Stimulated activated CD4-positive, alpha-beta T cell treated with anti-CD3 and anti-CD28 coated beads, Interleukin-1b, Interleukin-23, amount 100 ng/mL, for 4 hours (primary cell): ENCODE measurements at places on chromosomes 5 and 9.

DNA sequence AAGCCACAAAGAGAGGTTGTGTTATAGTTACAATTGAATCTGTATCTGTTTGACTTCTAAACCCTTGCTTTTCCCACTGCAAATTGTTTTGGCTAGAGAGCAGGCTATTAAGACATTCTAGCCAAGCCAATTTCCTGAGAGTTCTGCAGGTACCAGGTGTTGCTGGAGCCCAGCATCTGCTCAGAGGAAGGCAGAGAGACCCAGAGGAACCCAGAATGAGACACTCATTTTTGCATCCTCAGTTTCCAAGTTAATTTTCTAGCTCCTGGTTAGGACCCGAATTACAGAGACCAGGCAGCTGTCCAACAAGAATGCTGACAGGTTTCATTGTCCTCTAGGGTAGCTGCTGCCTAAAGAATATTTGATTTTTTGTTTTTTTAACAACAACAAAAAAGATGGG is 266.2 kb downstream of the TRIM32 start:
- DNase-seq, result no peak

- no peak for DNase-seq
These were observed 1855.5 kb downstream of the MAT2B start for GRCh38 chr5:165360784-165361542.

GRCh38 chr9:104982543-104982942 is 54.6 kb upstream of the ABCA1 start:
- no peak for DNase-seq

- DNase-seq, result no peak
These were observed 497.0 kb upstream of the GRAMD2B start for GRCh38 chr5:125926172-125926571.

DNA sequence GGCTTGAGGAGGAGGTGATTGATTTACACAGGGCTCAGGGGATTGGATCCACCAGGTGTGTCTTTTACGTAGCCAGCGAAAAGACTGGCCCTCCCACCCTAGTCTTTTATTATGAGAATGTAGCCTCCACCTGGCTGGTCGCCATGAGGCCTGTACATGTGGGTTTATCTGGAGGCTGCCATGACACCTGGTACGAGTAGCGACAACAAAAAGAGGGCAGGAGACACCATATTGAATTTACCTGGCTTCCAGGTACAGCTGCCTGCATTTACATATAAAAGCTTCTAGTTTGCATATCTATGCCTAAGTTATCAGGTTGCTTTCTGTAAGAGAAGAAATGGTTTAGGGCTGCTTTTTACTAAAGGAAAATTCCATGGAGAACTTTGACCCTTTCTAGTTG is 1173.7 kb upstream of the SEMA6A start:
- no peak for DNase-seq

GRCh38 chr9:127523312-127523851 is 72.1 kb downstream of the LRSAM1 start:
- DNase-seq, result no peak

DNA sequence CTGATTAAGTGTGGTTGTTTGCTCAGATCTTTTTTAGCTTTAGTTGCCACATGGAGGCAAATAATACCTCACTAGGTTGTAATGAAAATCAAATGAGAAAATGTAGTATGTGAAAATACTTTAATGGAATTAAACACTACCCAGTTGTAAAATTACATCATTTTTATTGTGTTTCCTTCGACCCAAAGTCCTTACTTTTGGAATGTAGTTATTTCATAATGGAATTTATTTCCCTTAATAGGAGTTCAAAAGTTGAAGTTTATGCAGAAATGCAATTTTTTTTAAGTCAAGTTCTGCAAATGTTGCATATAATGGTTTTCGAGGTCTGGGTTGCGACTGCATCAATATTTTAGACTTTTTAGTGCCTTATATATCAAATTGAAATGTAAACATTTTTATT is 31.0 kb downstream of the TNPO1 start:
- no peak for DNase-seq

- DNase-seq, result no peak
These were observed 7.3 kb downstream of the QSOX2 start for GRCh38 chr9:136238342-136238732.

DNA sequence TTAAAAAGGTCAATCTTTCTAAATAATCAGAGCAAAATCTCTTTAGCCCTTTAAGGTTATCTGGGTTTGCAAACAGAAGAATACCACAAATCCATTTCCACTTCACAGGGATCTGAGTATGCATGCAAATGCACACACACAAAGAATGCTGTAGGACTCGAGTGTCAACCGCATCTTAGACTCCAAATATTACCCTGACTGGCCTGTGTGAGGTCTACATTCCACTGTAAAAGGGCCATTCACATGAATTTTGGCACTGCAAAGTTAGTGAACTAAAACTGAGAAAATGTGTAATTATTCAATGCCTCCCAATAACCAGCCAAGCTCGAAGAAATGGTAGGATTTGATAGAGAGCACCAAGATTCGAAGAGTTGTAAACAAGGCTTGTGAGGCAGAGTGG is 199.9 kb downstream of the AGTPBP1 start:
- DNase-seq, result no peak

DNA sequence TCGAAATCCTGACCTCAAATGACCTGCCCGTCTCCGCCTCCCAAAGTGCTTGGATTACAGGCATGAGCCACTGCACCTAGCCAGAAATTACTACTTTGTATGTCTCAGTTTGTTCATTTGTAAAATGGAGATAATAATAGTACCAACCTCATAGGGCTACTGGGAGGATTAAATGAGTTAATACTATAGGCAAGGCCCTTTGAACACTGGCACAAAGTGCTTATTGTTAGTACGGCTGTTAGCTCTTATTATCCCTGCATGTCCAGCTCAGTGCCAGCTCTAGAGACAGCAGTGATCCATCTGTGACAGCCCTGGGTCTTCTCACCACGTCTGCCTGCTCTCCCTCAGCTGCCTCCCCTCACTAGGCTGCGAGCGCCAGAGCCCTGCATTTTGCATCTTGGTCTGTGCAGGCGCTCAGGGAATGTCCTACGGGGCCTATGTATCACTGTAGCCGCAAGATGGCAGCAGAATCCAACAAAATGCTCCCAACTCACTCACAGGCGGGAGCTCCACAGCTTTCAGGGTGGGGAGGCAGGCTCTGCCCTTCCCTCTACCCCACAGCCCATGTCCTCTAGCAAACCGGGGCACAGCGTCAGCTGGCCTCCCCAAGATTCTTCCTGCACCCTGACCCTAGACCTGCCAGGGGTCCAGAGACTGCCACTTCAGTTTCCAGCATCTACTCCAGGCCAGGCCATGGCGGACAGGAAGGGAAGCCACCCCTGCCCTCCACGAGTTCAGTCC is 17.7 kb upstream of the AKNA start:
- peak; percentile 75 for DNase-seq

DNA sequence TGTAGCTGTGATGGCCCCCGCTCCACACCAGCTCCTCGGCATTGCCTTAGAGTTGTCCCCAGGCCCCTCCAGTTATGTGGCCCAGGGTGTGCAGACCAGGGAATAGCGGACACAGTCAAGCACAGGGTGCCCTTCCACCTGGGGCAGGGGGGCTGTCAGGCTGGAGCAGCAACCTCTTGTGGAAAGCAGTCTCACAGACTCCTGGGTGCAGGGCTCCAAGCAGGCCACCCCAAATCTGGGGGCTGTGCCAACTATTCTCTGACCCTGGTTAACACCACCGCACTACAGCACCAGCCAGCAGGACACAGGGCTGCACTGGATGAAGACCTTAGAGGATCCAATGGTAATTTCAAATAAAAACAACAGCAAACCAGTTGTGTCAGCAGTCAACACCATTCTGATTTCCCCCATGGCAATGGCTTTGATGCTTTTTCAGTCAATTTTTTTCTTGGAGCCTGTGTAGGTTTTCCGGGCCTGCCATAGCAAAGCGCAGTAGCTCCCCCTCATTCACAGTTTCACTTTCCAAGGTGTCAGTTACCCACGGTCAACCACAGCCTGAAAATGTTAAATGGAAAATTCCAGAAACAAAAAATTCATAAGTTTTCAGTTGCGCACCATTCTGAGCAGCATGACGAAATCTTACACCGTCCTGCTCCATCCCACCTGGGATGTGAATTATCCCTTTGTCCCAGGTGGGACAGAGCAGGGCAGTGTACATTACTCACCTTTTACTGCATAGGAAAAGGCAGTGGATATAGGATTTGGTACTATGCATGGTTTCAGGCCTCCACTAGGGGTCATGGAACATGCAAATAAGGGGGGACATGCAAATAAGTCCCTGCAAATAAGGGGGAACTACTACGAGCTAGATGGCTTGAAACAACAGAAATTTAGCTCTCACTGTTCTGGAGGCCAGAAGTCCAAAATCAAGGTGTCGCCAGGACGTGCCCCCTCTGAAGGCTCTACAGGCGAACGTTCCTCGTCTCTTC is 49.0 kb downstream of the C5orf15 start:
- DNase-seq, result no peak

GRCh38 chr9:130291474-130291873 is 25.9 kb downstream of the HMCN2 start:
- no peak for DNase-seq

DNA sequence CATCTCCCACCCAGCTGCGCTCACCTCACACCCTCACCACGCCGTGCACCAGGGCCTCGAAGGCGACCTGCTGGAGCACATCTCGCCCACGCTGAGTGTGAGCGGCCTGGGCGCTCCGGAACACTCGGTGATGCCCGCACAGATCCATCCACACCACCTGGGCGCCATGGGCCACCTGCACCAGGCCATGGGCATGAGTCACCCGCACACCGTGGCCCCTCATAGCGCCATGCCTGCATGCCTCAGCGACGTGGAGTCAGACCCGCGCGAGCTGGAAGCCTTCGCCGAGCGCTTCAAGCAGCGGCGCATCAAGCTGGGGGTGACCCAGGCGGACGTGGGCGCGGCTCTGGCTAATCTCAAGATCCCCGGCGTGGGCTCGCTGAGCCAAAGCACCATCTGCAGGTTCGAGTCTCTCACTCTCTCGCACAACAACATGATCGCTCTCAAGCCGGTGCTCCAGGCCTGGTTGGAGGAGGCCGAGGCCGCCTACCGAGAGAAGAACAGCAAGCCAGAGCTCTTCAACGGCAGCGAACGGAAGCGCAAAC is 1.1 kb downstream of the POU4F3 start:
- DNase-seq, result no peak

DNA sequence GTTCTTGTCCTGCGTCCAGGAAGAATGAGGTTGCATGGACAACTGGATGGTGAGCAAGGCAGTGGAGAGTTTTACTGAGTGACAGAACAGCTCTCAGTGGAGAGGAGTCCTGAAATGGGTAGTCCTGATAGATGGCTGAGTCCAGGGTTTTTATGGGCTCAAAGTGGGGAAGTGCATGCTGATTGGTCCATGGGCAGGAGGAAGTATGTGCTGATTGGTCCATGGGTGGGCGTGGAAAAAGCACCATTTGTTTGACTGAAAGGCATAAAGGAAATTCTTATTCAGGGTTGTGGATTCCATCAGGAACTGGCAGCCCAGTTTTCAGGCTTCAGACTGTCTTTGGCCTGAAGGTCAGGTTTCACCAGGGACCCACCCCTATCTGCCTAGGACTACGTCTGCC is 10.6 kb downstream of the FSD1L start:
- no peak for DNase-seq

DNA sequence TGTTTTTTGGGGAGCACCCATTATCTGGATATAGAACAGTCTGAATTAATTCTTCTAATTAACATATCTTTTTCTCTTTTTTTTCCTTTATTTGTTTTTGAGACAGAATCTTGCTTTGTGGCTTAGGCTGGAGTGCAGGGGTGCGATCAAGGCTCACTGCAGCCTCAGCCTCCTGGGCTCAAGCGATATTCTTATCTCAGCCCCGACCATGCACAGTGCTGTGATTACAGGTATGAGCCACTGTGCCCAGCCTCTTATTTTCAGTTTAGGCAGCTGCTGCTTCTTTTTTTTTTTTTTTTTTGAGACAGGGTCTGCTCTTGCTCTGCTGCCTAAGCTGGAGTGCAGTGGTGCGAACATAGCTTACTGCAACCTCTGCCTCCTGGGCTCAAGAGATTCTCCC is 20.2 kb downstream of the UBE2R2 start:
- no peak for DNase-seq

- no peak for DNase-seq
These were observed 282.7 kb downstream of the ENC1 start for GRCh38 chr5:74357827-74358226.

DNA sequence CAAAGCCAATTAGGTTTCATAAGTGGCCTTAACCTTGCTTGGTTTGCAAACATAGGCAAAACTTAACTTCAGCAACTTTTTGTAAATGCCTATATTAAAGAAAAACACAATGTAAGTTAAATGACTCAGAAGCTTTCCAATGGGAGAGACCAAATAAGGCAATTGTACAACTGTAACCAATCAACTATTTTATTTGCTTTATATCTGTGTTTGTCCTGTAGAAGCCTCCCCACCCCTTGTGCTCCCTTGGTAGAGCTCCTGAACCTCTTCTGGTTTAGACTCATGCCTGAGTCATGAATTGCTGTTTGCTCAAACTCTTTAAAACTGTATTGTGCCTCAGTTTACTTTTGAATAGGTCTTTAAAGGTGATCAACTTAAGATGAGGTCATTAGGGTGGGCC is 3.0 kb upstream of the C1QTNF3 start:
- no peak for DNase-seq

- no peak for DNase-seq
These were observed 228.3 kb upstream of the C9orf72 start for GRCh38 chr9:27801545-27801944.

- DNase-seq, result no peak
These were observed 147.2 kb downstream of the TMEM38B start for GRCh38 chr9:105841562-105841961.

DNA sequence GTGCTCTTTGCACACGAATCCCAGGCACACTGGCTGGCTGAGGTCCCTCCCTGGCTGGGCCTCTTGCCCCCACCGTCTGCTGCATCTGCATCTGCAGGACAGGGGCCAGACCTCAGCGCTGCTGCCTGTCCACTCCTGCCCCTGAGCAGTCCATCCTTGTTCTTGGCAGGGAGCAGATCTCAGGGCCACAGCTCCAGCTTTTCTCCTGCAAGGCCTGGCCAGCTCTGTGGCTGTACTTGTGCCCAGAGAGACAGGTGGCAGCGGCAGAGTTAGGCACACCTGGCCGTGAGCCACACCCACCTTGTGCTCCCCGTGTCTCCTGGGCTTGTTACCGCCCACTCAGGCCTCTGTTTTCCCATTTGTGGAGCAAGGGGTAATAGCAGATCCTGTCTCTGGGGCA is 13.9 kb downstream of the NEK6 start:
- DNase-seq, result no peak

- DNase-seq, result no peak
These were observed 28.1 kb downstream of the FAM114A2 start for GRCh38 chr5:154010660-154011059.

DNA sequence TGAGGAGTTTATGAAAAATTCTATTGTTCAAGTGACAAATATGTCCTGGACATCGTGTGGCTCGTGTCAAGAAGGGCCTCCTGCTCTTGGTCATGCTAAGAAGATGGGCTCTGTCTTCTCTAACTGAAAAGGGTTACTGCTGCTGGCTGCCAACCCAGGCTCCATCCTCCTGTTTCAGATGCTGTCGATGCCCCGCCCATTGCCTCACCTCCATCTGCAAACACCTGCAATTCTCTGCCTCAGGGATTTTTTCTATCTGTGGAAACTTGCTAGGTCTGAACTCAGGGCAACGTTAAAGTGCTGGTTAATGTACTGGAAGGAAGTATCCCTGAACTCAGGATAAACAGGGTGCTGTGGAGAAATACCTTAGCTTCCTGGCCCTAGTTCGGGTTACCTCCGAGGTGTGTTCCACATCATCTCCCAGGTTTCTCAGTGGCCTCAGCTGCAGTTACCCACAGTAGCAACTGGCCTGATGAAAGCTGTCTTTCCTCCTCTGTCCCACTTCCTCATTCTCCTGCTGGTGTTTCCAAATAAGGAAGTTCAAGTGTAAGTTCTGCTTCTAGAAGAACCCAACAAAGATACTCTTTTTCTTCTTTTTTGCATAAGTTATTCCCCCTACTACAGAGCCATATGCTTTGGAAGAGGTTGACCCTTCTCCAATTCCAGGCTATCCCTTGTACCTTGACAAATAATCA is 151.7 kb upstream of the SMIM23 start:
- no peak for DNase-seq
